ENCODE measurements at places on chromosomes 13 and 19.

DNA sequence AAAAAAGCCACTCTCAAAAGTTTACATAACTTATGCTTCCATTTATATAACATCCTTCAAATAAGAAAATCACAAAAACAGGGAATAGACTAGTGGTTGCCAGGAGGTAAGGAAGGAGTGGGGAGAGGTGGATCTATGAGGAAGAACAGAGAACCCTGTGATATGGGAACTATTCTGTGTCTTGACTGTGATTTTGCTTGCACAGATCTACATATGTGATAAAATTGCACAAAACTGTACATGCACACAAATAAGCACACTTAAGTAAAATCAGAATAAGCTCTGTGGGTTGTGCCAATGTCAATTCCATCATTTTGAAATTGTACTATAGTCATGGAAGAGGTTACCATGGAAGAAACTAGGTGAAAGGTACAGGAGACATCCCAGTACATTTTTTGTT is 121.6 kb upstream of the SGCG start:
- DNase-seq, result no peak

GRCh38 chr13:110801044-110801443 is 87.5 kb downstream of the ING1 start:
- DNase-seq, result no peak

- DNase-seq, result no peak
Observed at GRCh38 chr19:18432275-18433014, 5.5 kb downstream of the ISYNA1 start.

DNA sequence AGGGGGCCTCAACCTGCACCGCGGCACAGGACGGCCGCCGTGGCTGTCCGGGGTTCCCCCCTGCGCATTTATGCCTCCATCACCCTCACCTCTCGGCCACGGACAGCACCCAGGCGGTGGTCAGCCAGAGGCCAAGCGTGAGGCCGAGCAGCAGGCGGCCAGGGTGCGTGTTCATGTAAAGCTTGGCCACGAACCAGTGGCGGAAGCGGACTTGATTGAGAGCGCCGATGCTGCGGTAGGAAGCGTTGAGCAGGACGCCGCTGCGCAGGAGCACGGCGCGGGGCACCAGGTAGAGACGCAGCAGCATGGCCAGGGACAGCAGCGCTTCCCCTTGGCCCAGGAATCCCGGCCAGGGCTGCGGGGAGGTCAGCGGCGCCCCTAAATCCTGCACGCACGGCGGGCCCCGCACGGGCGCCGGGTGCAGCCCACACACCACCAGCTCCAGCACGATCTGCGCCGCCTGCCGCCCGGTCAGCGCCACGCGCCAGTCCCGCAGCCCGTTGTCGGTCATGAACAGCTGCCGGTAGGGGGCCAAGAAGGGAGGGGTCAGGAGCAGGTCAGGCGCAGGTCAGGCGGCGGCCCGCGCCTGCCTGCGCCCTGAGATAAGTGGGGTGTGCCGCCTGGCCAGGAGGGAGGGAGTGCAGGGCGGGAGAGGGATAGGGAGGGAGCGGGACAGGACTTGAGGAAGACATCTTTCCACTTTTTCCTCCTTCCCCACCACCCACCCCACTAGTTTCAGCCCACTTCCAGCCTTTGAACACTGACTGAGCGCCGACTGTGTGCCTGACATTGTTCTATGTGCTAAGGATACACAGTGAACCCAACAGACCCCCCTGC is 6.5 kb downstream of the KCNN4 start:
- no peak for DNase-seq

Data from stimulated activated CD4-positive, alpha-beta T cell treated with anti-CD3 and anti-CD28 coated beads, Interleukin-2, amount 100 ng/mL, for 24 hours (primary cell).